ENCODE measurements at places on chromosomes 1 and 21. TPM values are rescaled to one million over a fixed set of nuclear protein-coding genes. Genes with fewer than 3 reads are reported as not detected.

Gene RAB42
- 1.6 TPM for total RNA-seq

Gene ZFP69B
- total RNA-seq = 1.2 TPM

DNA sequence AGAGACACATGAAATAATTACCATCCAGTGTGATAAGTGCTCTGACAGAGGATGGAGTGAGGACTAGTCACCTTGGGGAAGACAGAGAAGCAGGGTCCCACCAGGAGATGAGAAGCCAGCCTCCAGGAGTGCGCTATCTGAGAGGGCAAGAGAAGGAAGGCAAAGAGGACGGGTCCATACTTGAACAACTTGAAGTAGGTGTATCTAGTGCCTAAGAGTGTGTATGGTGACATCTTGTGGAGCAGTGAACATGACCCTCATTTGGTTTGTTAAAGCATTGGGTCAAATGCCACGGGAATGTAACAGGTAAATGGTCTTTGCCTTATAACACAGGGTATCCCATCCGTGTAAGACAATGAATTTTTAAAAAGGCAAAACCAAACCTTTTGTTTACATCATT, 39.8 kb downstream of the MRPL39 start:
- DNase-seq = no peak

DNA sequence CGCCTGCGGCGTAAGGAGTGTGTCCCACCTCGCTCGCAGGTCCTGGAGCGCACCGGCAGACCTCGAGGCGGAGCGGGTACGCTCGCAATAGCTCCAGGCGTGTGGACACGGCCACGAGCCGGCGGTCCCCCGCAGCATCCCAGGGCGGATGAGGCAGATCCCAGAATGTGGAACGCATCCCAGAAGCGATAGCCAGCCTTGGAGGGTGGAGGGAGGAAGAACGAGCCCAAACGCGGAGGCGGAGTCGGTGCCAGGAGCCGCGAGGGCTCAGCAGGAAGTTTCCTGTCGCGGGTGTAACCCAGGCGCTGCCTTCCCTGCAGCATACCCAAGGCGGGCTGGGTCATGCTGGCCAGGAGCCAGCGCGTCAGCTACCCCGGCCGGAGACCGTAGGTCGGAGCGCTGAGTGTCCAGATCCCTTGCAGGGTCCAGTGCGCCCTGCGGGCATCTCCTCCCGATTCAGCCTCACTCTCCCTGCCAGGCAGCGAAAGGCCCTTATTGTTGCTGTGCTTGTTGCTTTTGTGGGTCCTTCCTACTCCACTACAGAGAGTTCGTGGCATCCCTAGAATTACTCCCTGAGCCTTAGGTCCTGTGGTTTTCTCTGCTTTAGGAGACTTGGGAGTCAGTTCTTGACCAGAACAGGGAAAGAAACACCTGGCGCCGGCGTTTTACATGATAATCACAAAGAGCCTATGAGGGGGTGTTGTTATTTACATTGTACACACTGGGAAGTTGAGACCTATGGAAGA, 27.7 kb downstream of the STYXL2 start:
- peak; percentile 73 for DNase-seq

DNA sequence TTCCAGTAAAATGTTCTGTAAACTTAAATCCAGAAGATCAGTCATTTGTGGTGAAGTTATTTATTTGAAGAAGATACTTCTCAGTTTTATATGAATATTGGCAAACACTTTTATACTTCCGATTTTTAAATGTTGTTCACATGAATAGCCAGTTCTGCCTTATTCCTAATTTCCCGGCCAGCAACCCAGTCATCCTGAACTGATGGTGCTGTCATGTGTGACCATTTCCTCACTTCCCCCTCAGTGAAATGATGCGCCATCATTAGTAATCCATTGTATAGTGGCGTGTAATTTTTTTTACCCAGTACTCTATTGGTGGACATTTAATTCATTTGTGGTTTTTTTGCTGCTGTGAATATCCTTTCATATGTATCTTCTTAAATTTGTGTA, 16.4 kb downstream of the GPSM2 start:
- no peak for DNase-seq

DNA sequence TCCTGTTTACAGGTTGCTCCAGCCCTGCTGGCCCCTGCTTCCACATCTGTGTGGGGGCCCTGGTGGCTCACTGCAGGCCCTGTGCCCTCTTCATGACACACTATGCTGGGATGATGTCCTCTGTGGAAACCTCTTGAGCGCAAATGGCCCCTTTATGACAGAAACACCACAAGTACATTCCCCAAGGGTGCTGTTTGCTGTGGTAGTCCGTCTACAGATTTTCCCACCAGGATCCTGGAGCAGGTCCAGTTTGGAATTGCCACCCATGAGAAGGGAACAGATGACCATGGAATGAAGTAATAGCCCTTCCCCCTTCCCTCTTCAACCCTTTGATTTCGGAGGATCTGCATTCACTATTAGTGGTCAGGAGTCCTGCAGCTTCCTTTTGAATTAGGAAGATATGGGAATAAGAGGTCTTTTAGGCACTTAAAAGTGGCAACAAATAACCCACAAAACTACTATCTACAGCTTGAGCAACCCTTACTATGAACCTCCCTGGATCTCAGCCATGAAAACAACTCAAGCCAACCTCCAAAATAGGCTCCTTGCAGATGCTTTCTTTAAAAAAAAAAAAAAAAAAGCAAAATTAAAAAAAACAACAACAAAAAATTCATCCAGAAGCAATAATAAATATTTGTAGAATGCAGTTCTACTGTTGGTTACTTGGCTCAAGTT, 121.9 kb upstream of the TSPAN2 start:
- DNase-seq = no peak
